ENCODE measurements at places on chromosomes 16 and 17. TPM values are rescaled to one million over a fixed set of nuclear protein-coding genes. Genes with fewer than 3 reads are reported as not detected.
A peak's percentile ranks its signal among the peaks of the same experiment; 100 is the strongest.

GRCh38 chr17:29004081-29004692 lies 1.6 kb downstream of the SEZ6 start:
- H3K36me3 ChIP-seq, result no peaks in the 10 kb centered on the region
- no peak overlapping the region for H3K4me3 ChIP-seq
- peaks cover 44% of the 10 kb centered on the region for H3K27me3 ChIP-seq
- H3K4me1 ChIP-seq, result peaks cover 2% of the 10 kb centered on the region

DNA sequence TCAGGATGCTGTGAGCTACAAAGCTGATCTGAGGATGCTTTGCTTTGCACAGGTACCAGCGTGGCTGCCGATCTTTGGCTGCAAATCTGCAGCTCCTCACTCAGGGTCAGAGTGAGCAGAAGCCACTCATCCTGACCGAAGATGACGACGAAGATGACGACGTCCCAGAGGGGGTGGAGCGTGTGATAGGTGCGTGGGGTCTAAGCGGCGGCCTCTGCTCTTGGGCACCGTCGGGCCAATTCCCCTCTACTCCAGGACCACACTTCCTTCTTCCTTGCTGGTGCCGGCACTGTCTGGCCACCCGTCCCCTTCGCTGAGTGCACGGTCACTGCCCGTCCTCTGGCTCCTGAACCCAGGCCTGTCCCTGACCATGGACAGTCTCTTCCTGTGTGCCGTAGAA lies 34.0 kb downstream of the ZNF750 start:
- no peak overlapping the region for H3K27ac ChIP-seq
- DNase-seq, result no peak
- no peak overlapping the region for H3K4me3 ChIP-seq
- no peaks in the 10 kb centered on the region for H3K27me3 ChIP-seq

DNA sequence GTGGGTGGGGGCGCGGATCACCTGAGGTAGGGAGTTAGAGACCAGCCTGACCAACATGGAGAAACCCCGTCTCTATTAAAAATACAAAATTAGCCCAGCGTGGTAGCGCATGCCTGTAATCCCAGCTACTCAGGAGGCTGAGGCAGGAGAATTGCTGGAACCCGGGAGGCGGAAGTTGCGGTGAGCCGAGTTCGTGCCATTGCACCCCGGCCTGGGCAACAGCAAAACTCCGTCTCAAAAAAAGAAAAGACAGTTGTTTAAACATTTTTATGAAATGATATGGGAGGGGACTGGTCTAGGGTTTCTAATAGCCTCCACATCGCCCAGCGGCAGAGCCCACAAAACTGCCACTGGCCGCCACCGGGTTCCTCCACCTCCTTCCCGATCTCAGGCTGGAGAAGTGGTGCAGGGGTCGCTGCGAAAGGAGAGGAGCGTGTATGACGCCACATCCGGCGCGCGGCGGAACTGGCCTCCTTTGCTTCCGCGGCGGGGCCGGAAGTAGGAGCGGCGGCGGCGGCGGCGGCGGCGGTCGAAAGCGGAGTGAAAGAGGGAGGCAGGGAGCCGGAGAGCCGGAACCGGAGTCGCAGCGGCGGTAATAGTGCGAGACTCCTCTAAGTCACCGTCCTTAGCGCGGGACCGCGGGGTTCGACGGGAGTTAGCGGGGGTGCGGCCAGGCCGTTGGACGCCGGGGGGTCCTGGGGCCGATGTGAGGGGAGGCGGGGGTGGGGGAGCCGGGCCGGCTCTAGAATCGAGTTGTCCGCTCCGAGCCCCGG lies at the start of gene PPP4C:
PPP4C (plus strand) TSS at position 492 of the 773 bp plus-strand sequence. CDS start 384 bp downstream, outside the sequence.
- peak within 1 kb of the TSS; percentile 94 for H3K27ac ChIP-seq
- peaks cover 58% of the 10 kb centered on the region for H3K36me3 ChIP-seq
- H3K27me3 ChIP-seq, result no peaks in the 10 kb centered on the region
- DNase-seq, result peak; percentile 95
- peaks cover 35% of the 10 kb centered on the region for H3K4me1 ChIP-seq
- H3K4me3 ChIP-seq, result peak within 1 kb of the TSS; percentile 92

- H3K36me3 ChIP-seq, result peaks cover 49% of the 10 kb centered on the region
- no peak overlapping the region for H3K27ac ChIP-seq
- H3K27me3 ChIP-seq, result no peaks in the 10 kb centered on the region
- H3K4me3 ChIP-seq, result no peak overlapping the region
Observed at GRCh38 chr16:11890231-11890965, 25.4 kb downstream of the GSPT1 start.

GRCh38 chr16:82603784-82604411 lies 22.9 kb upstream of the CDH13 start:
- H3K27me3 ChIP-seq, result peaks cover 8% of the 10 kb centered on the region
- H3K36me3 ChIP-seq, result no peaks in the 10 kb centered on the region
- DNase-seq, result peak; percentile 10
- no peak overlapping the region for H3K27ac ChIP-seq
- no peak overlapping the region for H3K4me3 ChIP-seq

SP6 gene
- total RNA-seq, result 0.13 TPM
